ENCODE measurements at places on chromosomes 5 and 9.

GRCh38 chr5:178430186-178431062, 159.8 kb downstream of the COL23A1 start:
- no peak for DNase-seq

- DNase-seq = peak; percentile 50
Measured at GRCh38 chr5:172178301-172178987, 9.6 kb downstream of the STK10 start.

- DNase-seq = no peak
Measured at GRCh38 chr5:8997542-8998070, 548.3 kb downstream of the SEMA5A start.

DNA sequence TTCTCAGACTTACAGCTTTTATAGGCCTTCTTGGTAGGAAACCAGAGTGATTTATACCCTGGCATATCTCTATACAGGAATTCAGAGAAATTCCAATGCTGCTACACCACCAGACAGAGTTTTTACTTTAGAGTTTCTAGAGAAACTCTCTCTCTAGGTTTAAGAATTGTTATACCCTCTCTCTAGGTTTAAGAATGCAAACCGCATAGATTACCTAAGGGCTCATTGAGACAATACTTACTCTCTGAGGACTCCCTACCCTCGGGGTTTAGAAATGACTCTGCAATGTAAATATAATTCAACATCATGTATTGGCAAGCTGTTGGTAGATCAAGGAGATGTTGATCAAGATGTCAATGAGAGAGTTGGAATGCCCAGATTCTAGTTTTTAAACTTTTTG, 15.3 kb upstream of the ELAVL2 start:
- DNase-seq = no peak

- no peak for DNase-seq
Measured at GRCh38 chr9:78441396-78441795, 144.5 kb downstream of the PSAT1 start.

GRCh38 chr5:5342784-5343183, 79.7 kb upstream of the ICE1 start:
- no peak for DNase-seq

Data from Kasumi-1 (cell line).